ENCODE measurements at places on chromosomes 7 and 10.

DNA sequence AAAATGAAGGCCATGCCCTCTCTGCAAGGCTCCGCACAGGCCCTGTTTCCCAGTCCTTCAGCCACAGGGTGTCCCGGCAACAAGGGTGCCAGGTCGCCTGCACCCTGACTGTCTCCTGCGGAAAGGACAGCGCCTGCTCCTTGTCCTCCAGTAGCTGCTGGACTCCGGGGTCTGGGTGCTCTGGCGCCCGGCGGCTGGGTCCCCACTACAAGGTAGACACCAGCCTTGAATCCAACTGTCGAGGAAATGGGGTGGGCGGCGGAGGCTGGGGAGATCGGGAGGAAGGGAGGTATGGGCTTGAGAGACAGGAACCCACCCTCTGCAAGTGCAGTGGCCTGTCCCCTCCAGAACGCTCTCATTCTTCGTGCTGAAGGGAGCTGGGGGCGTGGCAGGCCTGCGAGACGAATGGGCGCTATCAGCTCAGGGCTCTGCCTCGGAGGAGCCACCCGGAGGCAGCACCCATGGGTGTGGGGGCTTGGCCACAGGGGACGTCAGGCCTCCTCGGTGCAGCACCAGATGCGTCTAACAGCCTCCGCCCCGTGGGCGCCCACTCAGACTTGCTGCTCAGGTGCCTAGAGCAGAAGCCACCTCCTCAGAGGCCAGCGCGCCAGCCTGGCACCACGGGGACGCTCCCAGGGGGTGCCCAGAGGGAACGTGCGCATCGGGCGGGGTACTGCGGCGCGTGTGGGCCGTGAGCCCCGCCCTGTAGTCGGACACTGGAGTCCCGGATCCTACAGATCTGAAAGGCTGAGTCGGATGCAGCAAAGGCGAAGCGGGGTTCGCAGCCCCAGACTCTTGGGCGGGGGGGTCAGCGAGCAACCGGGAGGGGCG lies 15.6 kb downstream of the ADAM8 start:
- no peak for DNase-seq

GRCh38 chr10:32265756-32266155 lies 81.2 kb downstream of the EPC1 start:
- no peak for DNase-seq

GRCh38 chr7:137130751-137131158 lies 212.8 kb downstream of the PTN start:
- DNase-seq, result no peak

DNA sequence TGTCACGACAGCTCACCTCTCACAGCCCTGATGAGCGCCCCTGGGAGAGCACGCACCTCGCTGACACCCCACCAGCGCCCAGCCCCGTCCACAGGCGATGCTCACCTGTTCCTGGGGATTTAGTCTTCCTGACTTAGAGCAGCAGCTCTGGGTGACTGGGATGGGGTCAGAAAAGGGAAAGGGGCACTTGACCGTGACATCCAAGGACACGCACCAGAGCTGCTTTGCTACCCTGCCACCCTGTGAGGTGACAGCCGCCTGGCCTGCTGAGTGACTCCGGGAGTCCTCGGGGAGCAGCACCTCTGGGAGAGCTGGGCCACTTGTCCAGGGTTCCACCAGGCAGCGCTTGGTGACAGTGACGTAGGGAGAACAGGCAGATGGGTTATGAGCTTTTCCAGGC lies 148.2 kb downstream of the PRKAG2 start:
- DNase-seq, result no peak

GRCh38 chr10:86954681-86955500 lies 2.5 kb downstream of the MMRN2 start:
- no peak for DNase-seq

GRCh38 chr10:118592675-118593330 lies 2.6 kb downstream of the PRLHR start:
- DNase-seq, result no peak

- no peak for DNase-seq
Measured at GRCh38 chr7:85095366-85095765, 91.5 kb downstream of the SEMA3D start.

DNA sequence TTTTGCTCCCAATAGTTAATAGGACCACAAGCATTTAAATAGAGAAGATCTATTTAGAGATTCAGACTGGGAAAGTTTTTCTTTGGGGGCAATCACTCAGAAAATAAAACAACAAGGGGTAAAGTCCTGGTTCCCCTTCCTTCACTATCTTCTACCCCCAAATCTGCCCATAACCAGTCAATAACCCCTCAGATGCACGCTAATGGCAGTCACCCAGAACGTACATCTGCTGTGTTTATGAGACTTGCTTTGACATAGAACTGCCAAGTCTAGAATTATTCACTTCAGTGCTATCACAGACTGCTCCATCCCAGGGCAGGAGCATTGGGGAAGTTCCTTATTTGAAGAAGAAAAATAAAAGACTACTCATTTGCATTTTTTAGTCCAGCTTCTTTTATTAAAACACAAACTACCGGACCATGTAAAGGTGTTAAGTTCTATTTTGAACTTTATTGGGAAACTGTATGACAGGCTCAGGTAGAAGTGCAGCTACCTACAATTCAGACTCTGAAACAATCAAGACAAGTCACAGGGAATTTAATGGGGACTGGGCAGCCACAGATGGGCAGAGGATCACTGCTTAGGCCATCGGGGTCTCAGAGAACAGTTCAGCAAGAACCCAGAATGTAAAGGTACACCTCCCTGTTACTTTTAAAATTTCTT lies 38.4 kb downstream of the ANK3 start:
- DNase-seq, result no peak

DNA sequence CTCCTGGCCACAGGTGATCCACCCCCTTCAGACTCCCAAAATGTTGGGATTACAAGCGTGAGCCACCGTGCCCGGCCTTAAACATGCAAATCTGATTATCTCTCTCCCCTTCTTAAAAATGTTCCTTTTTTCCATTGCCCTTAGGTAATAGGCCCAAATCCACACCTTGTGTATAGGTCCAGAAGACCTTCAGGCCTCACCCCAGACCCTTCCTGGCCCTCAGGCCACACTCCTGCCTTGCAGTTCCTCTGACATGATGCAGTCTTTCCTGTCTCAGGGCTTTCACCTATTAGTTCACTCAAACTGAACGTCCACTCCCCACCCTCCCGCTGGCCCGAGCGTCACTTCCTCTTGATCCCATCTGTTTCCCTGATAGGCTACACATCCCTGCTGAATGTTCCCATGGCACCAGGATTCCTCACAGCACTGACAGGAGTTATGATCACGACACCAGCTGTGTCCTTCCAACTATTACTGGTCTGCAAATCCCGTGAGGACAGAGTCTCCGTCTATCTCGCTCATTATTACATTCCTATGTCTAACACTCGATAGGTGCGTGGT lies 46.4 kb downstream of the DENND2A start:
- no peak for DNase-seq

- DNase-seq, result no peak
Measured at GRCh38 chr7:157271991-157272324, 64.8 kb upstream of the DNAJB6 start.

- no peak for DNase-seq
Measured at GRCh38 chr10:12510984-12511383, 161.6 kb downstream of the CAMK1D start.

GRCh38 chr7:151271699-151272355 lies 23.3 kb upstream of the SMARCD3 start:
- no peak for DNase-seq

DNA sequence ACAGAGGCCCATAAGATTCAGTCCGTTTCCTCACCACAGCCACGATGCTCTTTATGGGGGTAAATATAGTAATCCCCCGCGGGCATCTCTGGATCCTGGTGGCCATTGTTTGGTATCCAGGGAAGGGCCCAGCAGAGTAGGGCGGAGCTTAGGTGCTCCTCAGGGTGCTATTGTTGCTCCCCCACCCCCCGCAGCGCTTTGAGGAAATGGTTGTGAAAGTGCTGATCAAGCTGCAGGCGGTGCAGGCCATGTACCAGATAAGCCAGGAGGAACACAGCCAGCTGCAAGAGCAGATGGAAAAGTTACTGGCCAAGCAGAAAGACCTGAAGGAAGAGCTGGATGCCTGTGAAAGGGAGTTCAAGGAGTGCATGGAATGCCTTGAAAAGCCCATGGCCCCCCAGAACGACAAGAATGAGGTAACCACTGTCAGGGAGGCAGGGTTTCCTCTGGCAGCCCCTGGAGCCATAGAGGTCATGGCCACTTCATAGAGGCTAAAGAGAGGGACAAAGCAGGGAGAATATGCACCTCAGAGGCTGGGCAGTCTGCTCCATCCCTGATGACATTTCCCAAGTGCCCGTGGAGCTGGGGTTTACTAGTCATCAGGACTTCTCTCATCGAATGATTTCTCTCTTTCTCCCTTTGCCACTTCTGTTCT lies 17.6 kb upstream of the FLNC start:
- DNase-seq, result no peak

DNA sequence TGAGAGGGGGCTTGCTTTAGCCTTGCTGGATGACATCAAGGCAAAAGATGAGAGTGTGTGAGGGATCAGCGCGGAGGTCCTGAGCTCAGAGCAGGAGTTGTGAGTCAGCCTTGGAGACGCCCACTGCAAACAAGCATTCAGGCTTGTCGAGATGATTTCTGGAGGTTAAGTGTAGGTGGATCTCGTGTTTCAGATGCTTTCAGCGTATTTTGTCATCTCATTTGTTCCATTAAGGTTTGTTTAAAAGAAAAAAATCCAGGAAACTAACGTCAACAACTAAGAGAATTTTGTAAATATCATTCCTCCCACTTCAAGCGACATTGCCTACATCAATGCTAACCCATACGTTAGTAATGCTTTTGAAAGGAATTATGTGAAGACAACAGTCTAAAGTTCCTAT lies 715.4 kb upstream of the NRP1 start:
- DNase-seq, result no peak

DNA sequence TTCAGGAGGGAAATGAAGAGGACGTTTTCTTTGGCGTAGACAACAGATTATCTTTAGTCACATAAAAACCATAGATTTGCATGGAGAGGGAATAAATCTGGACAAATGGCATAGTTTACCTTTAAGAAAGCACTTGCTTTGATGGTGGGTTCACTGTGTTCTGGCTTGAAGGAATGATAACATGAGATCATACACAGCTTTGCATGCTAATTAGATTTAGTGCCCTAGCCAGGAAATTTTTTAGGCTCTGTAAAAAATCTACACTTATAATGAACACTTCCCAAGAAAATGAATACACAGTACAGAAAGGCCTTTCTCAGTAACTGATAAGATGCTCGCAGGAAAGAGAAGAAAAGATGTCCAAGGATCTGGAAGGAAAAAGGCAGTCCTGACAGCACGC lies 218.2 kb upstream of the AOAH start:
- DNase-seq, result no peak

- no peak for DNase-seq
Measured at GRCh38 chr10:124535731-124536495, 74.3 kb downstream of the LHPP start.

DNA sequence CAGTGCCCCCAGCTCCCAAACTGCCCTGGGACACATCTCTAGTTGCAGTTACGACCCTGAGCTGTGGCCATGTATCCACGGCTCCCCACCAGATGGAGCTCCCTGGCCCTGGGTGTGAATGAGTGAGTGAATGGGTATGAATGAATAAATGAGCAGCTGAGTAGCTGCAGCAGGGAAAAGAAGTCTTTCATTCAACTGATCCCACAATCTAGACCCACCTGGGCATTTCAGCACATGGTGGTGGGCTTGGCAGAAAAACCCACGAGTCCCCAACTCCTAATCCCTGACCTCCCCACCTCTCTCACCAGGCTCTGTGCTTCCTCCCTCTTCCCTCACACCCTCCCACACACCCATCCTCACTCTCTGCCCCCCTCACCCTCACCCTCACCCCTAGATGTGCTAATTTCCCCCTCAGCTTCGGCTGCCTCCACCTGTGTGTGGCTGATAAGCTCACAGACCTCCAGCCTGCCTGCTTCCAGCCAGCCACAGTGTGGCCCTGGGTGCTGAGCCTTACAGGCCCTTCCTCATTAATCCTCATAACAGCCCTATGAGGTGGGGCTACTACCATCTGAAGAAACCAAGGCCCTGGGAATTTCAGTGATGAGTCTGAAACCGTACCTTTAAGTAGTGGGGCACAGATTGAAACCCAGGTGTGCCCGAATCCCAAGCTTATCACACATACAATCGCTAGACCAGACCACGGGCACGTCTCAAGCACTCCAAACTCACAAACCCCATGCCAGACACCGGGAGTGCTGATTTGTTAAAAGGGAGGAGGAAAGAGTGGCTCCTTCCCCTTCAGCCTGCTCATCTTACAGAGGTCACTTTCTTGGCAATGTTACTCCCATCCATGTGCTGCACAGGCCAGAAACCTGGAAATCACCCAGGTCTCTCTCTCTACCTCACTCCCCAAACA lies 2.2 kb upstream of the ATP6V1F start:
- no peak for DNase-seq

- no peak for DNase-seq
Measured at GRCh38 chr7:2508327-2509215, 11.0 kb upstream of the LFNG start.

DNA sequence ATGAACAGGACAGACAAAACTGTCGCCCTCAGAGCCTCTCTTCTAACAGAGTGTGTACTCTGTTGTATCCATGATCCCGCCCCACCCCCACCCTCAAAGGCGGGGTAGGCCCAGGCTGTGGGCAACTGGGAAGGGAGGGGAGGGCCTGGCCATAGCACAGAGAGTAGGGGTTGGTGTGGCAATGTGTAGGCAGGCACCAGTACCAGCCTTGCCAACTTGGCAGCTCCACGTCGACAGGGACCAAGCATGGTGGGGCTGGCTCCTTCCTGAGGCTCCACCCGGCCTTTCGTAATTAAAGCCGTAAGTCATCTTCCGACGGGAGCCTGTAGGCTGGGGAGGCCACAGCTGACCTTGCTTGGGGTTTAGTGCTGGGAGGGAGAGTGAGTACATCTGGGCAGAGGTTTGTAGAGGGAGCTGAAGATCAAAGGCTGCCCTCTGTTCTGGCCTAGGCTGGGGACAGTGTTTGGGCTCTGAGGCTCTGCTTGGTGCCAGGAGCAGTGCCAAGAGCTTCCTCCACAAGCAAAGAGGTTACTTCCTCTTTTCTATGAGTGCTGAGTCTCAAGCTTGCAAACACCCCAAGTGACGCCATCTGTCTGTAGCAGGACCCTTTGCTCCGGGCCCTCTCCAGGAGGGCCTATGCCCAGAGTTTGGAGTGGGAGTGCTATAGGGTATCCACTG lies 121.6 kb downstream of the C10orf105 start:
- no peak for DNase-seq

DNA sequence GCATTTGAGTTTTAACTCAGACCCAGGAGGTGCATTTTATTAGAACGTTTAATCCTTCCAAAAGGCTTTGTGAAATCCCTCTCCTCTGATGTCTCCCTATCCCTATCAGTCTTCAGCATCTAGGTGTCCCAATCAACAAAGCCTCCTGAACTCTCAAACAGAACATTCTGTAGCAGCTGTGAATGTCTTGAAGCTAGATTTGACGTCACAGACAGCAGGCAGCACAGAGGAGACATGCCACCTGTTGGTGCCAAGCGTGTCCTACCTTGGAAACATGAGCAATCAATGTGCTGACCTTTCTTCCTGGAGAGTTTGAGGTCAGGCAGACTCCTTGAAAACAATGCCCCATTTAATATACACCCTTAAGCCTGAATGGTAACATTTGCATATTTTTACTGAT lies 125.5 kb downstream of the RNLS start:
- no peak for DNase-seq

Data from stimulated activated CD8-positive, alpha-beta memory T cell treated with anti-CD3 and anti-CD28 coated beads, Interleukin-15, amount 100 ng/mL, for 1 hour (primary cell).